ENCODE measurements at places on chromosomes 11 and 22.

DNA sequence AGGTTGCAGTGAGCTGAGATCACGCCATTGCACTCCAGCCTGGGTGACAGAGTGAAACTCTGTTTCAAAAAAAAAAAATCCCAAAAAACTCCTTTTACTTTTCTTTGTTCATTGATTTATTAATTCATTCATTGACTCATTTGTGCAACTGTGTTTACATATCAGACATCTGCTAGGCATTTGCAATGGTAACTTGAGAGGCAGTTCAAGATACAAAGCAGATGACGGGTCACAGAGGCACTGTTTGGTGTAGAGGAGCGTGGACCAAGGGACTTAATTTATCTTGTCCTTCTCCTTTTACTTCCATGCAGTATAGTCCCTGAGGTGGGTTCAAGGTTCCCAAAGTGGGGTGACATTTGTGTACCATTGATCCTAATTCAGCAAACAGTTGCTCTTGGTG lies 71.4 kb downstream of the KIAA1671 start:
- DNase-seq: no peak

DNA sequence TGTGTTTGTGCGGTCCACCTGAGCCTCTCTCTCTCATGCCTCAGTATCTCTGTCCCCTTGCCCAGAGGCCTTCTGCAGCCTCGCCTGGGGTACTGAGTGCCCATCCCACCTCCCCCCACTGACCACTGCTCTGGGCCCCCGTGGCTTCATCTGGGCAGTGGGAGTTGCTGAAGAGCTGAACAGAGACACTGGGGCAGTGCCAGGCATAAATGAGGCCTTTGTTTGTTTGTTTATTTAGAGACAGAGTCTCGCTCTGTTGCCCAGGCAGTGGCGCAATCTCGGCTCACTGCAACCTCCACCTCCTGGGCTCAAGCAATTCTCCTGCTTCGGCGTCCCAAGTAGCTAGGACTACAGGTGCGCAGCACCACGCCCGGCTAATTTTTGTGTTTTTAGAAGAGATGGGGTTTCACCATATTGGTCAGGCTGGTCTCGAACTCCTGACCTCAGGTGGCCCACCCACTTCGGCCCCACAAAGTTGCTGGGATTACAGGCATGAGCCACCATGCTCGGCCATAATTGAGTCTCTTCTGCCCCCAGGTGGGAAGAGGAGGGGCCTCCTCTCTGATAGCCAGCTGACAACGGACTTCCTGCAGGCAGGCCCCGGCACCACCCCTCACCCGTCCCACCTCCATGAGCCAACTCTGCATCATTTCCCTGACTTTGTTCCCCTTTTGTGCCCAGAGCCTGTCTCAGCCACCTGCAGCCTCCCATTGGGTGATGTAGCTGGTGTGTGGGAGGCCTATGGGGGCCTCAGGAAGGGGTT lies 9.3 kb downstream of the CRYBB3 start:
- no peak for DNase-seq

DNA sequence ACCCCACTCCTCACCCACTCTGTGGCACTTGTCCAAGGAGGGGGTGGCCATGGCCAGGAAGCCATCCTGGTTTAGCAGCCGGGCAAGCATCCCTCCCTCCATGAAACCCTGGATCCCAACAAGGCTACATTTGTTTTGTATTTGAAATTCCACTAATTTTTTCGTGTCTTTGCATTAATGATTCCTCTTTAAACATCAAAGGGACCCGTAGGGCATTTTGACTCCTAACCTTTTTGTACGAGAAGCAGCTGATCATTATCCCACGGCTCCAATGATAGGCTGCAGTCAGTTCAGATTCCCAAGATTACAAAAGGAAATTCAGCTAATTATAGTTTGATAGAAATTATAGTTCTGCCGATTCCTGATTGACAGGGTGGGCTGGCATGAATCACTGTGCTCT lies 10.7 kb downstream of the MYEOV start:
- DNase-seq: no peak

GRCh38 chr11:130638033-130638432 lies 189.6 kb downstream of the ADAMTS15 start:
- DNase-seq: no peak

DNA sequence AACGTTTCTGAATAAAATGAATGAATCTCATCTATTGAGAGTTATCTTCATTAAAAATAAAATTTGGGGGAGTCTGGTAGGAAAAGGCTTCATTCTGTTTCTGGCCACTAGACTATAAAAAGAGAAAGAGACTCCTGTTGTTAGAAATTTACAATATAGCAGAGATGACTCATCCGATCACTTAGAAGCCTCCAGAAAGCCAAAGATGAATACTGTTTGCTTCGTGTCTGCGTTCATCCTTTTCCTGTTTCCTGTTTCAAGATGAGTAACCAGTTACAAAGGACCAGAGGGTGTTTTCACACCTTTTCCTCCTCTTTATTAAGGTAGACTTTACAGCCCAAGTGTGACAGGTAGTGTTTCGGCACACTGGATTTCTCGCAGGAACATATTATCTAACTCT lies 1120.7 kb downstream of the LRRC4C start:
- DNase-seq: no peak

DNA sequence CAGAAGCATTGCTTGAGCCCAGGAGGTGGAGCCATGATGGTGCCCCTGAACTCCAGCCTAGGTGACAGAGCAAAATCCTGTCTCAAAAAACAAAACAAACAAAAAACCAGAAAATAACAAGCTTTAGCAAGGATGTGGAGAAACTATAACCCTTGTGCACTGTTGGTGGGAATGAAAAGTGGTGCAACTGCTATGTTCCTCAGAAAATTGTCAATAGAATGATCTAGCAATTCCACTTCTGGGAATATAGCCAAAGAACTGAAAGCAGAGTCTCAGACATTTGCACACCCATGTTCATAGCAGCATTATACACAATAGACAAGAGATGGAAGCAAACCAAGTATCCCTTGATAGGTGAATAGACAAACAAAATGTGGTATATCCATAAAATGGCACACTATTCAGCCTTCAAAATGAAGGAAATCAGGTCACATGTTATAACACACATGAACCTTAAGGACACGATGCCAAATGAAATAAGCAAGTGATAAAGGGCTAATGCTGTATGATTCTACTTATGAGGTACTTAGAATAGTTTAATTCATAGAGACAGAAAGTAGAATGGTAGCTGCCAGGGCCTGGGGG lies 15.9 kb downstream of the KLHL22 start:
- no peak for DNase-seq

DNA sequence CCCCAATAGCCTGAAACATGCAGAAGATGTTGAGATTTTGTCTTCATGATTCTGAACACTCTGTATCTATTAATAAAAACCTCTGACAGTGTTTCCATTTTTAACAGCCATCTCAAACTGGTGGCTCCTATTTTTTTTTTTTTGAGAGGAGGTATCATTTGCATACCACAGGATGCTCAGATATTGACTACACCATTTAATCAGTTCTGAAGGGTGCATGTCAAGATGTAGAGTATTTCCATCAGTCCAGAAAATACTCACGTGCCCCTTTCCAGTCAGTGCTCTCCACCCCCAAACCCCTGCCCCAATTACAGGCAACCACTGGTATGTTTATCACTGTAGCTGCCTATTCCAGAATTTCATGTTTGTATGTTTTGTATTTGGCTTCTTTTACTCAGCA lies 85.3 kb upstream of the SORL1-AS1 start:
- no peak for DNase-seq

DNA sequence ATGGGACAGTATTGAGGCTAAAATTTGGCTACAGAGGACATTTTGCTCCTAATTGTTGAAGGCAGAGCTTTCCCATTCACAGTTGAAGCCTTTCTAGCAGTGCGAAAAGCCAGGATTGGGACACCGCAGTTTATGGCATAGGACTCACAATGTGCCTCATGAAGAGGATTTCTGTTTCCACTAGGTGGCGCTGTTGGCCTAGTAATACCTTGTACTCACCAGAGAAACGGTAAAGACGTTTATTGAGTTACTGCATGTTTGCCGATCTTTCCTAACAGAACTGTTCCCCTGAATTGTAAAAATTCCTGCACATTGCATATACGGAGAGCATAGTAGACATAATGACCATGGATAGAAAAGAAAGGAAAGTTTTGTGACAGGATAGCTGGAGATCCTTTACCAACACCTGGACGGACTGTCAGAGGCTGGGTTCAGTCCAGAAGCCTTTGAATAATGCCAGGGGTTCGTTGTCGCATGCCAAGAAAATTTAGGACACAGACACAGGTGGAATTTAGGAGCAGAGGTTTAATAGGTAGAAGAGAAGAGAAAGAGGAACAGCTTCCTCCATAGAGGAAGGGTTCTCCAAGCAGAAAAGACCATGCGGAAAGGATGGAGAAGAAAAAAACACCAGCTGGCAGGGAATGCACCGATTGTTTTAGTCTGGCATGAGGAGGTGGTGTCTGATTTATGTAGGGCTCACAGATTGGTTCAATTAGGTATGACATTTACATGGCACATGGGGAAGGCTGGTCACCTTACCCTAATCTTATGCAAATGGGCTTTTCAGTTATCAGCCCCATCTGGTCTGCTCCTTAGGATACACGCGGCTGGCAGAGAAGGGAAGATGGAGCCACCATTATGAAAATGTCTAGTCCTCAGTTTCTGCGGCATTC lies 10.8 kb upstream of the OR51D1 start:
- peak; percentile 34 for DNase-seq

DNA sequence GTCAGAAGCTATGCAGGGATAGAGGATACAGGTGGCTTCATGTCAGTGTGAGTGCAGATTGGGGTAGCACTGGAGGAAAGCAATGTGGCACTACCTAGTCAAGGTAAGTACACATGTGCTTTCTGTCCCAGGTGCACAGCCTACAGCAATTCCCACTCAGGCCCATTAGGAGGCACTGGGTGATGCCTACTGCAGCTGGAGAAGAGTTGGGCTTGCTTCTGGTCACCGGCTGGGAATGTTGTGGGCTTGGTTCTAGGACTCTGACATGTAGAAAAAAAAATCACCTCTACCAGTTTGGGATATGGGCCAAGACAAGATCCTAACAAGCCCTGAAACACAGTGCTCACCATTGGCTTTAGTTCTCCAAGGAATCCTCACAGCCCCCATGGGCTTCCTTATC lies 69.7 kb downstream of the TENM4 start:
- DNase-seq: no peak

GRCh38 chr11:117713538-117713991 lies 83.5 kb downstream of the DSCAML1 start:
- DNase-seq: no peak

DNA sequence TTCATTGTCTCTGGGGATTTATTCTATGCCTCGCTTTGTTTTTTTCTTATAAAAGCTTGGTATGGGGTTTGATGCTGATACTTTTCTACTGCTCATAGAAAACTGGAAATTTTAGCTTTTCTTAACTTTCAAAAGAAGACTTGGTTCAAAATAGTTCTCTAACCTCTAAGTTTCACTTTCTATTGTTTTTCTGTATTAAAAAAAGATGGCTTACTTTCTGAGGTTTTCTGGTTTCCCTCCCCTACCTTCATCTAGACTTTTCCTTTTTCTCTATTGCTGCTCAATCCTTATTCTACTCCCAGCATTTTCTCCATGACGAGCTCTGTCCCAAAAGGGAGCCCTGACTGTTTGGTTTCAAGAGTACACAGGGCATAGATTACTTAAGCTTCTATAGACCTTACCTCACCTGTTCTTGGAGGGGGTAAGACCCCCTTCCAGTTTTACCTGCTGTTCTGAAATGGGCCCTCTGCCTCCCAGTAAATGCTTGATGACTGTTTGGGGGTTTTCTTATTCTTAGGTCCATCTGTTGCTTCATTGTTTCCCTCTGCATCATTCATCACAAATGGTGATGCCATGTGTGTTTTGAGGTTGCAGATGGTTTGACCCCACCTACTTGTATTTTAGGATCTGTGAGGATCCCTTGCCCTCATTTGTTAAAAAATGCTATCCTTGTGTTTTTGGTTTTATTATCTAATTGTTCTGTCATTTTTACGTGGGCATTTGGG lies 29.5 kb downstream of the DNHD1 start:
- DNase-seq: no peak

DNA sequence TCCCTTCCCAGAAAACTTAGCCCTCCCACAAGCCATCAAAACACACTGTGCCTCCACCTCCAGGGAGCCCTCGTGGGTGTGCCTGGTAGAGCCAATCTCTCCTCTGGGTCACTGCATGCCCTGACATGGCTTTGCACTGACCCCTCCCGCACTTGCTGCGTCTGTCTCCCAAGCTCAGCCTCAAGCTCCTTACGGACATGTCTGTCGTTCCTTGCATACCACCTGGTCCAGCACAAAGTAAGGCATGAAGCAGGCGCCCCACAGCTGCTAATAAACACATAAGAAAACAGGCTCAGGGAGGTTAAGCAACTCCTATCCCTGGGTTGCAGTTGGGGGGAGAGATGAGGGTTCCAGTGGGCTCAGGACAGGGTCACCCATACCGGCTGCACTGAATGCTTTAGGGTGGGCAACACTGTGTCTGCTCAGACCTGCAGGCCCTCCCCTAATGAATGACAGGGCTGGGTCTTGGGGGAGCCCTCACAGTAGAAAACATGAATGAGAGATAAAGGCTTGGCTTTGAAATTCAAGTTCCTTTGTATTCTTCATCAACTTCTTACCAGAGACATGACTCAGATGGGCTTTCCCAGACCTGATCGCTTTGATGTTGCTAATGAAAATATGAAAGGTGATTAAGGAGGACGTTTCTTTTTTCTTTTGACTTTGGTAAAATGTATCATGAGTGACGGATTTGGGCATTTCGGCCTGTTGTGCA lies 38.0 kb downstream of the PHF21B start:
- no peak for DNase-seq

- no peak for DNase-seq
Measured at GRCh38 chr11:122832721-122833470, 5.4 kb upstream of the CRTAM start.

DNA sequence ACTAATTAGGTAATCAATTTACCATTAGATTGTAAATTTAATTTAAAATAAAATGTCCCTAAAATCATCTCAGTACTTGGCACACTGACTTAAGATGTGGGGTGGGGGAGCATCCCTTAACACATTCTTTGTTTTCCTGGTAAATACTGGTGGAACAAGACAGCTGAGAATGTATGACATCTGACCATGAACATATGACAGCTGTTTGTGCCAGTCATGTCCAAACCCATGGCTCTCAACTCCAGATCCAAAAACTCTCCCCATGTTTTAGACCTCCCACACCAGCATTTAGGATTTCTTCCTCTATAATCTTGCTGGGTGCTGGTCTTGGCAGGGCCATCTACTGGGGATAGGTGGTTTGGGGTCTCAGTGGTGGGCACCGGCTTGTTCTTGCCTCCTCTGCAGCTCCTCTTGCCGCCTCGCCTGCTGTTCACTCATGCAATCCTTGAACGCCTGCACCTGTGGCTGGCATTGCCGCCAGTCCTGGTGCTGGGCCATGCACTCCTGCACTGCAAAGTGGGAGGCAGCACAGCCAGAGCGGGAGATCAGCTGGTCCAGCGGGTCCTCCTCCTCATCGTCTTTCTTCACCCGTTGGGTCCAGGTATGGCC lies 3.8 kb downstream of the COA4 start:
- no peak for DNase-seq

DNA sequence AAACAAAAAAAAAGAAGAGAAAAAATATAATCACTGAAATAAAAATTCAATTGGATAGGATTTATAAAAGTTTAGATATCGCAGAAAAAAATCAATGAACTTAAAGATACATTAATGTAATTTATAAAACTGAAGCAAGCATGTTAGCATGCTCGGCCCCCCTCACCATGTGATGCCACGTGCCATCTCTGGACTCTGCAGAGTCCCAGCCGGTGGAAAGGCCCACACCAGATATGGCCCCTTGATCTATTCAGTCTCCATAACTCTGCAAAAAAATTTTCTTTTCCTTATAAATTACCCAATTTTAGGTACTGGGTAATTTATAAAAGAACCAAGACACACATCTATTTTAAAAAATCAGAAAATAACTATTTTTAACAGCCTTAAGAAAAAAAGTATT lies 476.0 kb upstream of the ANO3 start:
- no peak for DNase-seq
